CD4-positive, alpha-beta T cell treated with Interleukin-17A for 1 hour (primary cell): ENCODE measurements at places on chromosomes 16 and 17.

DNA sequence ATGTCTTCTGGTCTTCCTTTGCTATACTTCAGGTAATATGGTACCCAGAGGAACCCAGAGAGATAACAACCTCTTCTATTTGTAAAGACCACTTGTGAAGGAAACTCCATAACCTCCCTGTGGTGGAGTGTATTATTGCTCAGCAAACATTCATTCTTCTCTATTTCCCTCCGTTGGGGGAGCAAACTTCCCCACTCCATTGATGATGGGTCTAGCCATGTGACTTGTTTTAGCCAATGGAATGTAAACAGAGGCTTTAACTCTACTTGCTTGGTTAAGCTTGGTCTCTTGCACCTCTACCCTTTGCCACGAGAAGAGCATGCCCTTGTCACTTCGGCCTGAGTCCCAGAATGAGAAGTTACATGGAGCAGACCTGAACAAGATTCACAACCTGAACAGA, 30.0 kb upstream of the SKAP1 start:
- no peak for DNase-seq

DNA sequence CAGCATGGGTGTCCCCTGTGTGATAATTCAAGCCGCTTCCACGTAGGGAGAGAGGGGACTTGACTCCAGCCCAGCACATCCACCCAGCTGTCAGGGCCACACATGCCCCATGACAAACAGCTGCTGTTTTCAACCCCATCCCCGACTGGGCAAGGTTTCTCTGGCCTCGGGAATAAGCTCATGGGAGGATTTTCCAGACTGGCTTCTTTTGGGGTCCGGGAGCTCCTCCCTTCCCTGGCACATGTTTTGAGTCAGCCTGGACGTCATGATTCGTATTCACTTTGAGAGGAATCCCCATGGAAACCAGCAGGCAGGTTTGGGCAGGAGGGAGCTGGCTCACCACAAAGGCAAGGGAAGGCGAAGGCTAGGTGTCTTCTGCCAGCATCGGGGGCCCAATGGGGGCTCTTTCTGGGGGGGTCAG, 156.4 kb downstream of the CMIP start:
- DNase-seq: no peak

- peak; percentile 79 for DNase-seq
Measured at GRCh38 chr17:76623271-76624146, 20.0 kb downstream of the ST6GALNAC1 start.

DNA sequence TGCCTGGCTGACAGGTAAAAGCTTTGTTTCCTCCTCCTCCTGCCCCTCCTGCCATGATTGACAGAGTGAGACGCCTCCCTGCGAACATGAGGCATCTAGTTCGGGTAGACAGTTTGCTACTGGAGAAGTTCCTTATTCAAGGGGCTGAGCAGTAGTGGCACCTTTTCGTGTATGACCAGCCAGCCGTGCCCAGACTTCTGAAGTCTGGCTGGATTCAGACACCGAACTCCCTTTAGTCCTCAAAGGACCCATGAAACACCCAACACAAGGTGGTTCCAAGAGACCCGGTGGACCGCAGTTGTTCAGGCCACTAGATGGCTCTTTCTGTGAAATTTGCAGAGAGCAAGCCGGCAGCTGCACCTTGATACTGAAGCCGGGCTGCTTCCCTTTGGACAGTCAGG, 192.8 kb downstream of the XYLT1 start:
- DNase-seq: no peak

DNA sequence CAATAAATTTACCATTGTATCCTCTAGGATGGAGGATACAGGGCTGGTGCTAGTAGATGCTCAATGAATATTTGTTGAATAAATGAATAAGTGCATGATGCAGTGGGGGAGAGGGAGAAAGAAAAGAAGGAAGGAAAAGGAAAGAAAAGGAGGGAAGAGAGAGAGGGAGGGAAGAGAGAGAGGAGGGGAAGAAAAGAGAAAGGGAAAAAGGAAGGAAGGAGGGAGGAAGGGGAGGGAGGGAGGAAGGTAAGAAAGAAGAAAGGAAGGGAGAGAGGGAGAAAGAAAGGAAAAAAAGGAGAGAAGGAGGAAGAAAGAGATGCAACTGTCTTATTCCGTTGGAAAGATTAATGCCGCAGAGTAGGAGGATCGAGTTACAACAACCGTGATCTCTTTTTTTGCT, 30.4 kb downstream of the HSBP1 start:
- no peak for DNase-seq

DNA sequence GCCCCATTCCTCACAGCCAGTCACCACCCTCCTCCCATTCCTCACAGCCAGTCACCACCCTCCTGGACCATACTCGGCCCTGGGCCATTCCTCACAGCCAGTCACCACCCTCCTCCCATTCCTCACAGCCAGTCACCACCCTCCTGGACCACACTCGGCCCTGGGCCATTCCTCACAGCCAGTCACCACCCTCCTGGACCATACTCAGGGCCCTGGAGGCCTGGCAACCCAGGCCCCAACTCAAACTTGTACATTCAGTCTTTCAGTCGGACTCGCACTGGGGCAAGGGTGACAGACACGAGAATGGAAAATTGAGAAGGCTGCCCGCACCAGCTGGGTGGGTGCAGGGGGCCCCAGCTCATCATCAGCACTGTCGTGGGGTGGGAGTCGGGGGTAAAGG, 30.4 kb upstream of the FOXK2 start:
- DNase-seq: no peak

- peak; percentile 69 for DNase-seq
Measured at GRCh38 chr17:31842195-31843069, 16.6 kb downstream of the COPRS start.

GRCh38 chr16:29114574-29114973, 129.7 kb downstream of the LAT start:
- no peak for DNase-seq

DNA sequence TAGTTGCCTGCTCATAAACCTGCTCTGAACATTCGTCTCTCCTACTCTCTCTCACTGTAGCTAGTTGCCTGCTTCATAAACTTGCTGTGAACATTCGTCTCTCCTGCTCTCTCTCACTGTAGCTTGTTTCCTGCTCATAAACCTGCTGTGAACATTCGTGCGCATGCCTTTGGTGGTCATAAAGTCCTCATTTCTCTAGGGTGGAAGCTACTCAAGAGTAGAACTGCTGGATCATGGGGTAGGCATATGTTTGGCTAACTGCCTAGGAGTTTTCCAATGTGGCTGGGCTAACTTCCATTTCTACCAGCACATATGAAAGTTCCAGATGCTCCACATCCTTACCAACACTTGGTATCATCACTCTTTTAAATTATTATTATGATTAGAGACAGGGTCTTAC, 174.6 kb upstream of the RPH3AL start:
- DNase-seq: no peak

- no peak for DNase-seq
Measured at GRCh38 chr17:75808905-75809621, 24.5 kb downstream of the UNK start.

DNA sequence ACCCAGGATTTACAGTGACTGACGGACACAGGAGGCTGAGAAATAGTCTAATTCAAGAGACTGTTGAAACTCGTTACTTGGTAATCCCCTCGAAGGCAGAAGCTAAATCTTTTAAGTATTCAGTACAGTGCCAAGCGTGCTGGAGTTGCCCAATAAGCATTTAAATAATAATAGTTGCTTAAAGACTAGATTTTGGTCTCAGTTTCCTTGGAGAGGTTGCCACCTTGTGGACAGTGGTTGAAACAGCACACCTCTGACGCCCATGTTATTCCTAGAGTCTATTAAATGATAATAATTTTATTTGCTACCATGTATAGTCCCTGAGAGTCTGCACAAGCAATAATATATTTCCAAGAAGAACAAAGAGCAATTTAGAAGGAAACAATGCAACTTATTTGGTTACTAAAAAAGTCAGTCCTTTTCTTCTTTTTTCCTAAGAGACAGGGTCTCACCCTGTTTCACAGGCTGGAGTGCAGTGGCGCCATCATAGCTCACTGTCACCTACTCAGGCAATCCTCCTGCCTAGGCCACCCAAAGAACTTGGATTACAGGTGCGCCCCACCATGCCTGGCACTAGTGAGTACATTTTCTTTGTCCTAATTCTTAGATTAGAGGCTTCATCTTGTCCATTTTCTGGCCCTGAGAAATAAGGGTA, 138.0 kb upstream of the NUDT7 start:
- DNase-seq: peak; percentile 44

DNA sequence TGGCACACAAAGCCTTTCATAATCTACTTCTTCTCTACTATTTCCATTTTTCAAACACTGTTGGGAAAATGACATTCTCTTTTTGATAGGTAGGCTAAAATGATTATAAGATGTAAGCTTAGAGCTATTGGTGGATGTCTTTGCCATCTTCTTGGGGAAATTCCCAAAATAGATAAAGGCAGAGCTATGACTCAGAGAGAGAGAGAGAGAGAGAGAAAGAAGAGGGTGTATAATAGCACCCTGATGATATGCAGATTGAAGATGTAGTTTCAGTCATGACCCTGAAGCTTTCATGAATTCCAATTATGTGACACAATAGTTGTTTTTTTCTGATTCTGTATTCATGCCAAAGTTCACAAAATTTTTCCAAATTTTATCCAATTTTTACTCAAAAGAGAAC, 529.1 kb downstream of the HS3ST4 start:
- no peak for DNase-seq

DNA sequence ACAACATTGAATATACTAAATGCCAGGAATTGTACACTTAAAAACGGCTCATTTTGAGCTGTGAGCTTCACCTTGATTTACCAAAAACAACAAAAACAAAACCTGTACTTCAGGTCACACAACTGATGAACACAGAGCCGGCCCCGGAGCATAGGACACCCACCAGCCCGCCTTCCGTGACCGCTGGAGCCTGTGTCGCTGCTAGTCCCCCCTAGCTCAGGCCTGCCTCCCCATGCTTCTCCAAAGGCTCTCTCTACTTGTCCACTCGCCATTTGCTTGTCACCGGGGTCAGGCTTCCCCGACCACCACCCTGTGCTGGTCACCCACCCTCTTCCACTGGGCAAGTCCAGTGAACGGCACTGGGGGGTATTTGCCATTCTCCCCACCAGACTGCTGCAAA, 113.8 kb upstream of the TNRC6C start:
- DNase-seq: no peak

DNA sequence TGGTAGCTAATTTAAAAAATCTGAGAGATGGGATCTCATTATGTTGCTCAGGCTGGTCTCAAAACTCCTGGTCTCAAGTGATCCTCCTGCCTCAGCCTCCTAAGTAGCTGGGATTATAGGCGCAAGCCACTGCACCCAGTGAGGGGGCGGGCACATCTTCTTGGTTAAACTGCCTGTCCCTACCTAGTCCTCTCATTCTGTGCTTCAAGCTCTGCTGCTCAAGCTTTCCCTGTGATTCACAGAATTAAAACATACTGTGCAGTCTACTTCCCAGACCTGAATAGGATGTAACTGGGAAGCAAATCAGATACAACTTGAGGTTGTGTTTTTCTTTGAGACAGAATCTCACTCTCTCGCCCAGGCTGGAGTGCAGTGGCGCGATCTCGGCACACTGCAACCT, 2.3 kb downstream of the MRPL38 start:
- no peak for DNase-seq

- no peak for DNase-seq
Measured at GRCh38 chr16:88871349-88871702, 4.9 kb upstream of the PABPN1L start.

DNA sequence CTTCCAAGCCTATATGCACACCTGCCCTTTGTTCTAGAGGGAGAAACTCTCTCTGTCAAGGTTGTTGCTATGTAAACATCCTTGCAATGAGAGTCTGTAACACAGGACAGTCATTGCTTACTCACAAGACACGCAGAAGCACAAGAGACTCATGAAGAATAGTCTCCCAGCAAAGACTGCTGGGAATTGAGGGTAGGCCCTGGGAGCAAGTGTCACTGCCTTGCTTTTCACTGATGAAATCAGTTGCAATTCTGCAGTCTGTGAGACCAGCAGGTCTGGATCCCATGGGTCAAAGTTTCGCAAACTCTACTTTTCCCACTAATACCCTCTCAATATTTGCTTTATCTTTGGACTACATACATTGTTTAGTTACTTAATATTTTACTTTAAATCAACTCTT, 177.4 kb downstream of the FTO start:
- no peak for DNase-seq

- DNase-seq: no peak
Measured at GRCh38 chr16:27498031-27498825, 51.5 kb downstream of the GTF3C1 start.

GRCh38 chr16:4208341-4208751, 33.5 kb downstream of the SRL start:
- no peak for DNase-seq

DNA sequence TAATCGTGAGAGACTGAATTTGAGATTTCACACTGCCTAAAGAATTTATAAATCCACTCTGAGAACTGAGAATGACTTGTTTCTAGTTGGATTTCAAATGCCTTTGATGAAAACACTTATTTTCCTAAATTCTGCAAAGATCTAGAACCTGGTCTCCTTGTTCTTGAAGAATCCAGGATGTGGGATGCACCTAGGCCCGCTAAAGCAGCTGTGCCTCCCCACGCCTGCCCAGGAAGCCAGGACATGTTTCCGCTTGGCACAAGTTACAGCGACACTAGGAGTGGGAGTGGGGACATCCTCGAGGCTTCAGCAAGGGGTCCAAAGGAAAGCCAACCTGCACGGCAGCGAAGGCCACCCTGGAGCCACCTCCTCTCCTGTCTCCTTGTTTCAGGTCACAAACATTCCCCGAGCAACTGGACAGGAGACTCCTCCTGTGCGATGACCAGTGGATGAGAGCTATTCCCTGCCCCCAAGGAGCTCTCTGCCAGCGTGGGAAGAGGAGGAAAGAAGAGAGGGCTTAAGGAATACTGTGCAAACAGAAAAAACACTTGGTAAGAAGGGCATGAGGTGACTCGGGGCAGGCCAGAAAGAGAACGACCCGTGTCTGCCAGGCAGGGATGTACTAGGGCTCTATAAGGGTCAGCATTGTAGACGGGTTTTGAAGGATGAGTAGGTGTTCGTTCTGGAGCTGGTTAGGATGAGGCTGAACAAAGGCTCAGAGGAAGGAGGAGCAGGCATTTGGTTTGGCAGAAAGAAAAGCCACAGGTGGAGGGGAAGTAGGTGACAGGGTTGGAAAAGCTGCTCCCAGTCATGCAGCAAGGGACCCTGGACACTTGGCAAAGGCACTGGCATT, 11.1 kb downstream of the VAC14 start:
- DNase-seq: no peak

DNA sequence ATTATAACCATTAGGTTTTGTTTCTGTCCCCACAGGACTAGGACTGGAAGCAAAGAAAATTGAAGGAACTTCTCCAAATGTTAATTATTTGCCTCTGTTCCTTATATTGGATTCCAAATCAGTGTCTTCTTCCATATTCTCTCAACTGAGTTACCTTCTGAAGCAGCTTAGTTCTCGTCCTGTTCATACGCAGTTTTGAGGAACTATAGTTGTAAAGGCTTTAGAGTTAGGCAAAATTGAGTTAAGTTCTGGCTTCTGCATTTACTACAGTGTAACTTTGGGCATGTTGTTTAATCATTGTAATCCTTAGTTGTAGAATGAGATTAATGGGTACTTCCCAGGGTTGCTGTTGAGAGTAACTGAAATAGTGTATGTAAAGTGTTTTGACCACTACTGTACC, 11.2 kb downstream of the CBFB start:
- no peak for DNase-seq
